ENCODE measurements at places on chromosomes 1 and 21.

GRCh38 chr1:10610901-10611600 is 136.3 kb downstream of the PEX14 start:
- DNase-seq = no peak

DNA sequence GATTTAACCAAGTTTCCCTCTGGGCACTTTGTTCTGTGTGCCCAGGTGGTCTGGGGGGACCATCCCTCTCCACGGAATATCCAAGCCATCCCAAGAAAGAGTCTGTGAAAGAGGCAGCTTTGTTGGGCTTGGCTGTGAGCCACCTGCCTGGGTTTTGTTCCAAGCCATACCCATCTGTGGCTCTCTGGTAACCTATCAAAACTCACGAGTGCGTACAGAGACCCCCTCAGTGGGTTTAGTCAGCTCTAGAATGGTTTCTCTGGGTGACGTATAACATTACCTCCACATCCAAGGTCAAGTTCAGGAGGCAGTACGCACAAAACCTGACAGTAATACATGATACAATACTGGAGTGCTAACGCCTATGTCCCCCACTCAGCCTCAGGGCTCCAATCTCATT is 54.2 kb downstream of the DNTTIP2 start:
- no peak for DNase-seq

GRCh38 chr1:11432526-11432925 is 46.4 kb upstream of the DISP3 start:
- DNase-seq = no peak

DNA sequence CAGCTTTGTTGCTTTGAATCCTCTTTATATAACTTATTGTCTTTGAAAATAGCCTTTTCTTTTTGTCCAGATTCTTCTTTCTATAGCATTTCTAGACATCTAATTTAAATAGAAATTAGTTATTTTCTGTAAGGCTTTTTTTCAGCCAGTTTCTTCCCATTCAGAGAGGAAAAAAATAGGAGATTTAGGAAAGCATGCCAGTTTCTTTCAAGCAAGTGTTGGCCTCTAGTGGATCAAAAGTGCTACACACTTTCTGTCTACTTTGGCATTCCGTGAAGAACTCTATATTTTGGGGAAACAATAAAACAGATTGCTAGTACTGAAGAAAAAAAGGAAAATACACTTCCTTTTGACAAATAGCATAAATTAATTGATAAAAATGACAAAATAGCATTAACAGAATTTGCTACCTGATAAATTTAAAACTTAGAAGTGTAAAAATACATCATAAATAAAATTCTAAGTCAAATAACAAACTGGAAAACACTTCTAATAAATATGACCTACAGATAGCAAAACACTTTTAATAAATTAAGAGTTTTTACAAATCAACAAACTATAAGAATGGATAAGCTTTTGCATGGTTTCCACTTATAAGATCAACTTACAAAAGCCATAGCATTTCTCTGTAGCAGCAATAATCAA is 13.1 kb upstream of the EXO1 start:
- no peak for DNase-seq

DNA sequence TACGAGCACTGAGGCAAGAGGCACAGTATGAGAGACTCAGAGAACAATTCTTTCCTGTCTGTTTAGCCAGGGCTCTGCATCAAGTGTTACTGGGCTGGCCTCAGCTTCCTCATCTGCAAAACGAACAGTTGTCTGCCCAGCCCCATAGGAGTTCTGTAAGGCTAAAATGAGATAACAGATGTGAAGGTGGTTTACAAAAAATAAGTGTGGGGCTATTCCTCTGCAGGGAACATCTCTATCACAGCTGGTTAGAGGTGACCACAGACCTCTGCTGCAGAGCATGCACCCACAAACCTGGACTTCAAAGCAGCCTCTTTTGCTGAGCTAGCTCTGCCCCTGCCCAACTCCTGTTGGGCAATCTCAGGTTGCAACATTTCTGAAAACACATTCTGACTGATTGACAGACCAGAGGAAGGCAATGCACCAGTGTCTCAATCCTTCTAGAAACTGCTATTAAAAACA is 10.5 kb upstream of the OLIG1 start:
- no peak for DNase-seq

DNA sequence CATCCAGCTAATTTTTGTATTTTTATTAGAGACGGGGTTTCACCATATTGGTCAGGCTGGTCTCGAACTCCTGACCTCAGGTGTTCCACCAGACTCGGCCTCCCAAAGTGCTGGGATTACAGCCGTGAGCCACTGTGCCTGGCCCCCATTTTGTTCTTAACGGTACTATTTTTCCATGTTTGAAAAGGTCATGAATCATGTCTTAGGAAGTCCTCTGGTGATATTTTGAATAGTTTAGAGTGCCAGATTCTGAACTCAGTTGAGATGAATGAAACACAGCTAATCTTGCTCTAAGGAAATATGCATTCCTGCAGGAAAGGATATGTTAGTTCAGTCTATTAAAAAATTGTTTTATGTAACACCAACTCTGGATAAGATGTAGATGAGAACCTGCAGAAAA is 62.6 kb upstream of the ATP2B4 start:
- no peak for DNase-seq

DNA sequence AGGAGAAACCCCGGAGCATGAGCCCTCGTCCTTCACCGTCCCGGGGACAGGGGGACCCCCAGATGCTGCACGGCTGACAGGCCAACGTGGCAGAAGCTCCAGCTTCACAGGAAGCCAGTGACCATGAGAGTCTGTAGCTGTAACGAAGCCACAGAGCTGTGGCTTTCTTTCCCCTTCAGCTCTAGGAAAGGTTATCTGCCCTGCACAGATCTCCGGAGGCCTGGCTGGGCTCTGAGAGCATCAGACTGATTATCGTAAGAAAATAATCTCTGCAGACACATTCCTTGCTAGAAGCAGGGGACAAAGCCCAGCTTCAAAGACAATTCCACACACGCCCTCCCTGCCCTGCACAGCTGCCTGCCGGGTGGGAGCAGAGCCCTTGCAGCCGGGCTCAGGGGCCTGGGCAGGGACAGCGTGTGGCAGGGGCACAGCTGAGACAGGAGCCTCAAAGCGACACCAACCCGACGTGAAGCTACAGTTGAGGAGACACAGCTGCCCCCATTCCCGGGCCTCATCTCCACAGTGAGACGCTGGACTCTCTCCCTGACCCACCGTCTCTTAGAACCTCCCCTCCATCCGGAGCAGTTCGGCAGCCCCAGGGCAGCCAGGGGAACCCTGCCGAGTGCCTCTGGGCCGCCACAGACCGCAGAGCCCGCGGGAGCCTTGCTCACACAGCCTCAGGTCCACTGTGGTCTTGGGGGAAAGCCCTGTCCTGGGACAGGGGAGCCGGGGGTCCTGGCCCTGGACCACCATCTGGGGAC is 30.6 kb downstream of the POFUT2 start:
- DNase-seq = no peak

- no peak for DNase-seq
Measured at GRCh38 chr21:36566644-36567043, 86.7 kb upstream of the CLDN14 start.

DNA sequence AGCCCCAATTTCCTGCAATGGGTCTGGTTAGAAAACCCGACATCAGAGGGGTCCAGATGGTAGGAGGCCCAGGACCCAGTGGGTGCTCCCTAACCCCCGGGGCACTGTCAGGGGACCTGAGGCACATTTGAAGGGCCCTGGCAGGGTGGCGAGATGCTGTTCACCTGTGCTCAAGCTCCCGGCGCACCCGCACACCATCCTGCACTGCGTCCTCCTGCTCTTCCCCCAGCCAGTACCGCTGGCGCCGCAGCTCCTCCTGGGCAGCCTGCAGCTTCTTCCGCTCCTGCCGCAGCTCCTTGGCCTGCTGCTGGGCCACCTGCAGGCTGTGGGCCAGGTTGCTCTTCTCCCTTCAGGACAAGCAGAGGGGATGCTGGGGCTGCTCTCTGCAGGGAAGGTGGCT is 36.0 kb downstream of the RNU1-1 start:
- no peak for DNase-seq

DNA sequence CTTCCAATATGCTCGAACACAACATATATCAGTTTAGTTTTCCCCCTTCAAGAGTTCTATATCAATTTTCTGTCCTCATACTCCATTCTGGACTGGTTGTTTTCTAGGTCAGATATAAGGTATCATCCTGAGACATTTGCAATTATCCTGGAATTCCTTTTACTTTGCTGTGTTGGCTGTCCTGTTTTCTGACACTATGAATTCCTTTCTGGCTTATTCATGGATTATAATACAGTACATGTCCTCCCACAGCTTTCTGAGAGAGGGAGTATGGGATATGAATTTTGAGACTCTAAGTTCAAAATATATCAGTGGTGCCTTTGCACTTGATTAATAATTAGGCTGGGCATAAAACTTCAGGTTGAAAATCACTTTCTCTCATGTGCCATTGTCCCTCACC is 11.9 kb downstream of the PHTF1 start:
- DNase-seq = no peak

DNA sequence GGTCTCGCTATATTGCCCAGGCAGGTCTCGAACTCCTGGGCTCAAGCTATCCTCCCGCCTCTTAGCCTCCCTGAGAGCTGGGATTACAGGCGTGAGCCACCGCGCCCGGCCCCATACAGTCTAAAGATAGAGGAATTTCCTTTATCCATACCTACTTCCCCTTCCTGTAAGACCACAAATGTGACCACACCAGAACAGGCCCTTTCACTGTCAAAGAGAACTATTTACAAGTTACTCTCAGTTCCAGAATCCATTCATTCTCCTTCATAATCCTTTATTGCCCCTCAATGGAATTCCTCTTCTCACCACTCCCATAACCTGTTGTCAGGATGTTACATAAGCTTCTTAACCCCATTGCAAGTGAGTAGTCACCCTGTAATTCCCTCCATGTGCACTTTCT is 26.3 kb upstream of the SLC5A9 start:
- no peak for DNase-seq

DNA sequence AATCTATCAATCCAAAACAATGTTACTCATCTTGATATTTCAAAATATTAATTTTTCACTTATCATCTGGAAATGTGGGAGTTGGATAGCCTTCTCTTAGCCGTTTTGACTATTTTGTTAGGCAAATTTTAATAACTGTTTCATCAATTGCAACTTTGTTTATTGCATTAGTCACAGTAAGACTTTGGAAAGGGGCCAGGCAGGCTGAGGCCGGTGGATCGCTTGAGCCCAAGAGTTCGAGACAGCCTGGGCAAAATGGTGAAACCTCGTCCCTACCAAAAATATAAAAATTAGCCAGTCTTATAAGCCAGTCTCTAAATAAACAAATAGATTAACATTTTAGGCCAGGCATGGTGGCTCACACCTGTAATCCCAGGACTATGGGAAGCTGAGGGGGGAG is 113.0 kb upstream of the NR5A2 start:
- no peak for DNase-seq

DNA sequence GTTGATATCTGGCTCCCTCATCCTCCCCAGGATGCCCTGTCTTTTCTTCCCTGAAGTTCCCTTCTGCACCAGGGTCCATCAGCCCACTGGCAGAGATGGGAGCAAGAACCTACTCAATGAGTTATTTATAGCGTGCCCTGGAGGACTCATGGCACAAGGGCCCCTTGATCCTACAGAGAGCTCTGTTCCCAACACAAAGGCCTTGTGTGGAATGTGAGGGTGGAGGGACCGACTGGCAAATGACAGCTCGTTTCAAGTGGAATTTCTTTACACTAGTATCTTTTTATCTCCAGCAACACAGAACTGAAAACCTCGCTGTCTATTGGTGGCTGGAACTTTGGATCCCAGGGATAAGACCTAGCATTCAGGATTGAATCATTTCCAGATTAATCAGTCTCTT is 22.4 kb downstream of the CHI3L2 start:
- DNase-seq = no peak

- DNase-seq = no peak
Measured at GRCh38 chr1:115322631-115323030, 15.4 kb downstream of the NGF start.

DNA sequence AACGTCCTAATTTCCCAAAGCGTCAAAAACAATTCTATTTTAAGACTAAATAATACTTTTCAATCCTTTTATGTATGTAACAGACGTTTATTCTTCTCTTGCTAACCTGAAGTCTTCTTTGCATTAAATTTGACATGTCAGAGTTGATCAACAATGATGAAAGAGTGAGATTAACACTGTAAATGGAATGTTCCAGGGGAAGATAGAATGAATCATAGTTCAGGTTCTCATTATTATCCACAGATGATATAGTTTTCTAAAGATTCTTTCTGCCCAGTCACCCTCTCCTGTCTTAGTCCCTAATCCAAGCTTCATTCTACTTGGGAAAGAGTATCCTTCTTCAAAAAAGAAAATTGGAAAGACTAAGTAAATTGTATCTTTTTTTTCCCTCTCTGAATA is 38.9 kb downstream of the SDCCAG8 start:
- DNase-seq = no peak

DNA sequence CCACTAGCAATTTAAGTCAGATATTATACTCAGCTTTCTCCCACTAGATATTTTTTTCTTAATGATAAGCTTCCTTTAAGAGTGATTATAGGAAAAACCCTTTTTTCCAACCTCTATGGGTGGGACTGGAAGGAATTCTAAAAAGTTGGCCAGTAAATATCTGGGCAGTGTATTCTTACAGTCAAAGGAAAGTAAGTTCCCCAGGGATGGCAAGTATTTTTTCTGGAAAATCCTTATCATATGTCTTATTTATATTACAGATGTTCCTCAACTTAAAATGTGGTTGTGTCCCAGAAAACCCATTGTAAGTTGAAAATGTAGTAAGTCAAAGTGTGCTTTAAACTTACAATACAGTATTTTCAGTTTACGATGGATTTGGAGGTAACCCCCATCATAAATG is 29.2 kb downstream of the CMPK1 start:
- no peak for DNase-seq

GRCh38 chr1:20195462-20195780 is 9.1 kb upstream of the PLA2G2C start:
- no peak for DNase-seq

- DNase-seq = no peak
Measured at GRCh38 chr1:37606481-37607263, 10.9 kb upstream of the GNL2 start.

DNA sequence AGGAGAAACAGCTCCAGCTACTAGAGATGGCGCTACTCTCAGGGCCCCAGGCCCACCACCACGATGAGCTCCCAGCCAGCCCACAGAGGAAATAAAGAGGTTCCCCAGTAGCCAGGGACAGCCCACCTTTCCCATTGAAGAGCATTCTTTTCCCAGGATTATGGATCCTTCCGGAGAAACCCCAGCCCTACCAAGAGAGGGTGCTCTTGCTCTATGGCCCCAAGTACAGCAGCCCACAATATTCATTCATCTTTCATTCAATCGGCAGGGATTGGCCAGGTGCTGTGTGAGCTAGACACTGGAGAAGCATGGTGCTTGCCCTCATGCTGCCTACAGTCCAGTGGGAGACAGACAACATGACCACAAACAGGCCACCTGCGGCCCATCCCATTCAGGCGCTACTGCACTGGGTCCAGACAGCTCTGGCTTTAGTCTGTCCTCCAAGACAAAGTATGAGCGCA is 29.9 kb downstream of the PMVK start:
- no peak for DNase-seq

DNA sequence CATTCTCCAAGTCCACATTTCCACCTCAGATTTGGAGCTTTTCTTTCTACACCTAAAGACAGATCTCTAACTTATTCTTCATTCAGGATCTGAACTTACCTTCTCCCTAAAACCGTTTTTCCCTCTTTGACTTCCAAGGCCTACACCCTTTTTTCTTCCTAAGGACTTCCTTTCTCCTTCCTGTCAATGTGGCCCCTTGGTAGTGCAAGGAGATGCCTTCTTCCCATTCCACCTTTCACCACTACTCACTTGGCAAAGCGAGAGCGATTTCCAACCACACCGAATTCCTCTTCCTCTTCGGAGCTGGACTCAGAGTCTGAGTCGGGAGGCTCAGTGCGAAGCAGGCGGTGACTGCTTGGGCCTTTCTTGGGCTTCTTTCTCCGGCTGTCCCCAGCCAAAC is 1.3 kb downstream of the EFCAB14 start:
- no peak for DNase-seq

GRCh38 chr1:153526132-153526543 is 9.7 kb downstream of the S100A6 start:
- DNase-seq = no peak

Measured in activated CD4-positive, alpha-beta T cell treated with anti-CD3 and anti-CD28 coated beads, Interleukin-2, amount 50 U/mL, for 1 hour (primary cell).